Dorsolateral prefrontal cortex (tissue), 122 donors: ENCODE measurements at places on chromosomes 7 and 10.

DNA sequence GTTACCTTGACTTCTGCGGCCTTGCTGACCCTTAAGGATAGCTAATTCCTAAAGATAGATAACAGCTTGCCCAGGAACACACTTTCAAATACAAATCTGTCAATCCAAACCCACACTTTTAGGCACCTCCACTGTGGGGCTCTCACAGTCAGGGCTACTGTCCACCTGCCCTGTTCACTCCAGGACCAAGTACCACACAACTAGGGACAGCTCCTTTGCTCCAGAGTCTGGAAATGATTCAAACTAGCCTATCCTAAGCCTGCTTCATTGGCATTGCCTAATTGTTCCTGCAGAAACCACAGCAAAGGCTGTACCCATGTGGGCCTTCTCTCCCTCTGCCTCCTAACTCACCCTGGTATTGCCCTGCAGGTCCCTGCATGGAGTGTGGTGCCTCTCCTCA lies 538.9 kb upstream of the IGFBP3 start:
- no peak for DNase-seq

DNA sequence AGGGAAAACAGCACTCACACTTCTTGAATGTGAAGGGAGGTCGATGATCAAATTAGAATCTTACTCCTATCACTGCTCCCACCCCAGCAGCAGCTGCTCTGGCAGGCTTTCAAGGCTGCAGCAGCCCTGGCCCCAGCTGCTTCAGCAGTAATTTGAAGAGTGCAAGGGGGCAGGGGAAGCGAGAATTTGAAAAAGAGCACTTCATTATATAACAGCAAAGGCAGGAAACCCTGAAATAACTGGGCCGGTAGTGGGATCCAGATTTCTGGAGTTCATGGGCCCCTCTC lies 44.9 kb downstream of the MYPN start:
- DNase-seq, result peak; percentile 4

DNA sequence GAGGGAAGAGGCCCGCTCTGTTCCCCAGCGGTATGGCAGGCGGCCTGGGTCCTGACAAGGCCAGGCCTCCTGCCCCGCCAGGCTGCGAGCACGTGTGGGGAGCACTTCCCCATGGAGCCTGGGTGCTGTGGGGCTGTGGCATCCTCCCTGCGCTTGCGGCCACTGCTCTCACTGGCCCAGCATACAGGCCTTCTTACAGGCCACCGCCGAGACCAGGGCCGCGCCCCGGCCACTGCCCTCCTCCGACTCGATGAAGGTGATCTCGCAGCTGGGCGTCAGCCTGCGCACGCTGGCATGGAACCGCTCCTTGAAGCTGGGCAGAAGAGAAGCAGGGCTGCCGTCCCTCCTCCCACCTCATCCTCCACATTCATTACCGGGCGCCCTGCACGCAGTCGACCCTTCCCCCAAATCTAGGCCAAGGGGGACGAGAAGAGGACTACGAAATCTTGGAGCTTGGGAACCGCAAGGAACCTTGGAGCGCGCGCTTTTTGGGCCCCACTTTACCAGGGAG lies 3.9 kb upstream of the MYL7 start:
- no peak for DNase-seq

GRCh38 chr7:47045207-47046051 lies 536.5 kb downstream of the TNS3 start:
- DNase-seq, result no peak

GRCh38 chr7:37357637-37357996 lies 91.0 kb downstream of the ELMO1 start:
- no peak for DNase-seq

DNA sequence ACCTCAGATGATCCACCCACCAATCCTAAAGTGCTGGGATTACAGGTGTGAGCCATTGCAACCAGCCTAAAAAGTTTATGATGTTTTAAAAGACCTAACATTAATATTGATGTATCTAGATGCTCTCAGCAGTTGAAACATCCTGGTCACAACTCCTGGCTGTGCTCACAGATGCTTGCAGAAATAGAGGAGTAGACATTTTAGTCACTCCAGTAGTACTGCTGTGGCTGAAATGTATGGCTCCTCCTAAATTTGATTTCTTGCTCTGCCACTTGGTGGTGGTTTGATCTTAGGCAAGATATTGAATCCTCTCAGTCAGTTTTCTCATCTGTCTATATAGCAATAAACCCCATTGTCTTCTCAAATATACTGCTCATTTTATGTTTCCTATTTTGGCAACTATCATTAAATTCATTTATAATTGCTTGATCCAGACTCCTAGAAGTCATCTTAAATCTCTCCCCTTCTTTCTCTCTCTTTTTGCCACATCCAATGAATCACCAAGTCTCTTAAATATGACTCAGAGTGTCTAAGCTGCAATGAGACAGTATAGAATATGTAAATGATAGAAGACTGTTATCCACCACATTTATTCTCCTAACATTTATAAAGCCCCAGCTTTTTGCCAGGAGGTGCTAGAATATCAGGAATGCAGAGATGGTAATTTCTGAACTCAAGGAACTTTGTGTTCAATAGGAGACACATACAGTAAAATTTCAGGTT lies 78.1 kb upstream of the NRBF2 start:
- DNase-seq, result no peak
